CD4-positive, alpha-beta T cell treated with Interleukin-17A for 4 hours (primary cell): ENCODE measurements at places on chromosomes 6 and 20.

GRCh38 chr6:73713426-73714147, 17.6 kb downstream of the CD109 start:
- no peak for DNase-seq

DNA sequence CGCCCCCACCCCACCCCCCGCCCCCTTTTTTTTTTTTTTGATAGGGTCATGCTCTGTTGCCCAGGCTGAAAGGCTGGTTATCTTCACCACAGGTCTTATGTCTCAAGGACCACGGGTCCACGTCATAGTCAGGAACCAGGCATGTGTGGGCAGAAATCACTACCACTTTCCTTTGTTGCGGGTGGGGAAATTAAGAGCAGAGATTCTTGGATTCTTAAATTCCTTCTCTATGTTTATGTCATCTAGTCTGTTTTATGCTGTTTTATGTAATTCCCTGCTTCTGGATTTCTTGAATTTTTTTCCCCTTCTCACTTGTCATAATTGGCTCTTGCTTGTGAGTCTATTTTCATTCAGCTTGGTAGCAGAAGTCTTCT, 25.8 kb upstream of the PLCG1 start:
- no peak for DNase-seq

GRCh38 chr6:37285861-37286311, 27.9 kb upstream of the TMEM217 start:
- no peak for DNase-seq

DNA sequence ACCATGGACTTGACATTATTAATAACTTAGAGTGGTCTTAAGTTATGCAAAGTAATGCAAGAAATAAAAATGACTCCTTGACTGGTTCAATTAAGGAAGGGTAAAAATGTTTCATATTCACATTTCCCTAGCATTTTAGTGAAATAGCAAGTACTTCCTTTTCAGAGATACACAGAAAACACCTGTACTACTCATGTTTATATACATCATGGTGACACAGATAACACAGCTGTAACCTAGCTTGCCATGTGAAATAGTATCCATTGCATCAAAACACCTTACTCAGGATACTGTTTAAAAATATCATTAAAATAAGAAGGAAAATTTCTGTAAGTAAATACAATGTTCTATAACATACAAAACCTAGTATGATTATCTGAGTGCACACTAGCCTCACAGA, 102.4 kb downstream of the AHI1 start:
- DNase-seq = no peak

- DNase-seq = no peak
Measured at GRCh38 chr6:121612927-121613326, 177.5 kb downstream of the GJA1 start.

- DNase-seq = no peak
Measured at GRCh38 chr20:891706-892080, 24.4 kb downstream of the ANGPT4 start.
